GM23248 (cell line): ENCODE measurements at places on chromosomes 2 and 18. TPM values are rescaled to one million over a fixed set of nuclear protein-coding genes. Genes with fewer than 3 reads are reported as not detected.

DNA sequence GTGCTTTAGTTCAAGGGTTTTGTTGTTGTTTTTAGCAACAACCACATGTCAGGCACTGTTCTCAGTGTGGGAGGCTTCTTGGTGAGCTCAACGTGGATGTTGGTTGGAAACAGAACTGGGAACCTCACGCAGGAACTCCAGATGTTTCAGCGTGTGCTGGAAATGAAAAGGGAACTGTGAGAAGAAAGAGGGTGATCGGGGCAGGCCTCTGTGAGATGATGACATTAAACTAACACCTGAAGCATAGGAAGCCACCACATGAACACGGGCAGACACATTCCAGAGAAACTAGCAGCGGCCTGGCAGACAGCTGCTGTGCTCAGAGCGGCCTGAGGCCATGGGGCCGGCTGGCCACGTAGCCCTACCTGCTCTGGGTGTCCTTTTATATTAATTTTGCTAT lies 66.4 kb downstream of the COA5 start:
- DNase-seq = no peak

AMER3 gene
- polyA plus RNA-seq = not detected in 2 replicates

- DNase-seq = no peak
Observed at GRCh38 chr2:109218087-109218791, 89.2 kb downstream of the SH3RF3 start.

DNA sequence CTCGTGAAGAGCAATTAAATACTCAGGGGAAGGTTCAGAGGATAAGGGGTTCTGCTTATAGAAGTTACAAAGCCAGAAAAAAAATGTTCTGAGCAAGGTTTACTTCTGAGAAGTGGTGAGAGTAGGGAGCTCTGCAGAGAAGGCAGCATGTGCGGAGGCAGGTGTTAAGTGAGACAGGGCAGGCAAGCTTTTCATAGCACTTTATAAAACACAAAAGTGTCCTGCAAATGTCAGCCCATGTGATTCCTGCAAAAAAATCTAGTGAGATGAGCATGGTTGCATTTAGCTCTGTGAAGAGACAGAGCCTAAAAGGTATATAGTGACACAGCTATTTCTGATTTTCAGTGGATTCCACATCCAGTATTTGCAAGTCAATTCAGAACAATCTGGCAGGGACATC lies 223.8 kb upstream of the SYT4 start:
- DNase-seq = no peak

- DNase-seq = no peak
Observed at GRCh38 chr18:47253101-47253654, 1.7 kb upstream of the SKOR2 start.
